ENCODE measurements at places on chromosomes 3 and 15. TPM values are rescaled to one million over a fixed set of nuclear protein-coding genes. Genes with fewer than 3 reads are reported as not detected.

STRIT1 gene
- not detected for total RNA-seq

TTLL13 gene
- 0.19 TPM for total RNA-seq

- DNase-seq = no peak
These were observed 639.8 kb downstream of the MAGI1 start for GRCh38 chr3:65398953-65399352.

GRCh38 chr3:178084938-178085816 lies 451.1 kb upstream of the KCNMB2 start:
- peak; percentile 7 for DNase-seq

- DNase-seq = peak; percentile 30
These were observed 15.5 kb upstream of the ZBED2 start for GRCh38 chr3:111610612-111611054.

DNA sequence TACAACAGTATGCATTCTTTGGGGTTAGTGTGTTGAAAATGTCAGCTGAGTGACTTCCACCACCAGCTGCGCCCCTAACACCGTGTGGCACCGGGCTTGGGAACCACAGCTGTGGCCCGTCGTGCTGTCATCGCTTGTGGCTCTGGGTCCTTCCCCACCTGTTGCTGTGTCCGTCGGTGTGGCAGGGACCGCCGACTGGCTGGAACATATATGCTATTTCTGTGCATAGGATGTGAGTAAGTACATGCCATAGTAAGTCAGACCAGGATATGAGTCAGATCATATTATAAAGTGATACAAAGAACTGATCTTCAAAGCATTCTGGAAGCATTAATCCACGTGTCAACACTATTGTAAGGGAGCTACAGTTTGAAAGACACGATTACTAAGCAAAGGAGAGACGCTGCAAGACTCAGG lies 31.9 kb downstream of the EHD4 start:
- DNase-seq = peak; percentile 47

DNA sequence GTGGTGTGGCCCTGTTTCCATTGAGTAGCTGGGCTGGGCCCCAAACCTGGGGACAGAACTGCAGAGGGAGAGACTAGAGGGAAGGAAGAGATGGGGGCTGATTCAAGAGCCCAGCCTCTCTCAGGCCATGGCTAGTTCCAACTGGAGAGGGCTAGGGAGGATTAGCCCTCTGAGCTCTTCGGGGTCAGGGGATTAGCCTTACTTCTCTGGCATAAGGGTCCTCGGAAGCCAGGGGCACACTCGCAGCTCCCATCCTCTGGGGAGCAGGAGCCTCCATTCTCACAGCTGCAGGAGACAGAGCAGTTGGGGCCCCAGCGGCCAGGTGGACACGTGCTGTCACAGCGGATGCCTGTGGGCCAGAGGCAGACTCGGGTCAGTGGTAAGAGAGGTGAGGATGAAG lies 53.3 kb downstream of the RAB11A start:
- no peak for DNase-seq

Data from activated T-cell treated with anti-CD3 and anti-CD28 coated beads, Interleukin-2, amount 50 U/mL, for 4 hours (primary cell).